ENCODE measurements at places on chromosomes 2 and 18. TPM values are rescaled to one million over a fixed set of nuclear protein-coding genes. Genes with fewer than 3 reads are reported as not detected.
A peak's percentile ranks its signal among the peaks of the same experiment; 100 is the strongest.

DNA sequence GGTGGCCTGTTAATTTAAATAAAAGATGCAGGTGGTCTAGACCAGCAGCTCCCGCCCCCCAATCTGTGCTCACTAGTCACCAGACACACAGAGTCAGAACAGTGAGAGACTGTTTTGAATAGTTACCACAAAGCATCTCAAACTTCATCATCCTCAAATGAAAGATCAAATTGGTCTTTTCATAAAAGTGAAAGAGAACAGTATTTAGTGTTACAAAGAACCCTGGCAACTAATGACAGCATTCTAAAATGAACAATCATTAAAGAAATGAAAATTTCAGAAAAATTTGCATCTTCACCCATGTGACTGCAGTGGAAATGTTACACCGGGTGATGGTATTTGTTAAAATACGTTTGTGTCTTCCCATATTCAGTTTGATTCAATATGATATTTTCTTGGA is 65.5 kb upstream of the PMAIP1 start:
- DNase-seq: no peak

TBR1 gene
- 0.26 TPM for total RNA-seq

DNA sequence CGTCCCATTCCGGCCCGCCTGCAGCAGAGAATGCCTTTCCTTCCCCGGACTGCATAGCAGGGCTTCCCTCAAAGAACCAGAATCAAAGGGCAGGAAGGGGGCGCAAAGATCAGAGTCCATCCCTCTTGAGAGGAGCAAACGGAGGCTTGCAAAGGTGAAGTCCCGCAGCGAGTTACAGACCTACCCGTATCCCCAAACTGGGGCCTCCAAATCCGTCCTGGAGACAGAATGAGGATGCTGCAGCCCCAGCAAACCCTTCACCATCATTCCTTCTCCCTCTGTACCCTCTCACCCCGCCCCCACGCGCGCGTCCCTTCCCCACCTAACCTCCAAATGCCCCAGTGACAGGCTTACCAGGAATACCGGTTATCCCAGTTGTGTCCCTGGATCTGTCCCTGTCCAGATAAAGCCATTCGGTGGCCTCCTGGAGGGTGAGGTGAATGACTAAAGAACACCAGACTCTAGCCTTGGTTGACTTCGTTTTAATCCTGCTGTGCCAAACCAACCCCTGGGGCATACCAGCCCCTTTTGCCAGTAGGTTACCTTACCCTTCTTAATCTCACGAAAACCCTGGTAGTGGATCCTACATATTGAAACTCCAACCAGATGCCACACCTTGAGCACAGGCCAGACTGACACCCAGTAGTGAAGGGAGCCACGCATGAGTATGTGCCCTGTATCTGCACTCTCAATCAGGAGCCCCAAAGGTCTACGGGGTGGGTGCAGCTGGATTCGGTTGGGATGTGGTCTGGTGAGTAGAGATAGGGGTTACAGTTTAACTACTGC is 961 bp upstream of the SLC40A1 start:
- DNase-seq: no peak

GRCh38 chr18:8673256-8674209 is 31.8 kb upstream of the MTCL1 start:
- DNase-seq: no peak

FSHR gene
- not detected for total RNA-seq

DNA sequence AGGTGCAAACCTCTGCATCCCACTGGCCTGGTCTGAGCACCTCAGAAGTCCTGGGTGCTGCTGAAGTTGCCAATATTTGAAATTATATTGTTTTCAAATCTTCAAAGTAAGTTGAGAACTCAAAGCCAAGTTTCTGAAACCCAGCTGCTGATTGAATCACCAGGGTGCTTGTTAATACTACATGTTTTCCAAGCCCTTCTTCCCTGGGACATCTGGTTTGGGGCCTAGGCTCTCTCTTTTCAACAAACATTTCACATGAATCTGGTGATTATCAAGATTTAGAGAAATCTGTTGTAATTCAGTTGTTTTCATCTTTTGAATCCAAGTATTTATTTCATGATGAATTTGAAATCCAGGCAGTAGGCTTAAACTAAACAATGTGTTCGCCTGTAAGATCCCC is 24.4 kb downstream of the MLPH start:
- DNase-seq: no peak

DNA sequence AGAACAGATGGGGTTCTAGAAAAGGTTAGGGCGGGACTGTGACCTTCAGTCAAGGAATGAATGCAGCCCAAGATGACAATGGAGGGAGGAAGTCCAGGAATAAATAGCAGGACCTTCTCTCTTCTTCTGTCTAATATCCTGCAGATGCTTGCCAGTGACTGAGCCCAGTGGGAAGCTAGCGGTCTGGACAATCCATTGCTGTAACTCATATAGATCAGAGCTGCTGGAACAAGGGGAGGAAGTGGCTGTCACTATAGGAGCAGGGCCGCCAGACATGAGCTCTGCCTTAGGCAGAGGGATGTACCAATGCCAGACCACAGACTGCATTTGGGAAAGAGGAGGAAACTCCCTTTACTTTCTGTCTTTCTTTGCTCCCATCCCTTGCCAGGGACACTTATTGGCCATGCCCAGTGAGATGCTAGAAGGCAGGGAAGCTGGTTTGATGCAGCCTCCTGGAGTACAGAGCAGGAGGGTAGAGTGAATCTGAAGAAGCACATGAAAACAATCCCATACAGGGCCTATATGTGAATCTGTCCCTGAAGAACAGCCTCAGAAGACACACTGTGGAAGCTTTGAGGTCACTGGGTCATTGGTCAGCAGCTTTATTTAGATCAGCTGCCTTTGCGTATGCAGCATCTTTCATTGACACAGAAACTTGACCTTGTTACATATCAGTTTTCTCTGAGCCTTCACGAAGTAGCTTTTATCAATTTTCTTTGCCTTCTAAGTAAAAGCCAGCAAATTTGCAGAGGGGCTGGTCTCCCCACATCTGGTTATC is 65.4 kb downstream of the CCDC85A start:
- no peak for DNase-seq

DNA sequence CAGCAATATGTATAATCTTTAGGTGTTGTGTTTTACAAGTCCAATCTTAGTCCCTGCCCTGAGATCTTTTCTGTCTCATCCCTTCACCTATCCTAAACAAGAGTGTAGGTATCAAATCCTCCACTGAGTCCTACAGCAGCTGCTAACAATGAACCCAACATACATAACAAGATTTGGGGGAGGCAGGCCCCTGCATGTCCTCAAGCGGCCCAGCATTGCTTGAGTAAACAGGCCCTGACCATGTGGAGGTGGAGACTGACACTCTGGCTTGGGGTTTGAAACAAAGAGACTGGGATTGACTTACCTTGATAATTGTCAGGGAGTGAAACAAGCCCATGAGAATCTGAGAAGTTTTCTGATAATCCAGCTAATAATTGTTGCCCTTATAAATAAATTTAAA is 213.4 kb downstream of the STK39 start:
- peak; percentile 1 for DNase-seq

DNA sequence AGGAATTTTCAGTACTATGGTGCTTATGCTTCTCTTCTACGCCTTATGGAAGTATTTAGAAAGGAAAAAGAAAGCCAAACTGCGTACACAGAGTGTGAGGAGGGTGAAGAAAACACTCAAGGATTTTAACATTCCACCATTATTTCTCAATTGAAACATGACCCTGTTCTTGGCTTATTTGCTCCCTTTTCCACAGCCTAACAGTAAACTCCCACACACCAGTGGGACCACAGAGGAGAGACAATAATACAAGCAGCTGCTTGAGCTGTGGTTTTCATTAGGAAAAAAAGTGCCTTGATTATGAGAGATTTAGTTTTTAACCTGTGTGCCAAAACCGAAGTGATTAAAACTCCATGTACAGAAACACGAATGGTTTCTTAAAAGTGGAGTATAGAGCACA is 134.3 kb downstream of the MEP1B start:
- no peak for DNase-seq

DNA sequence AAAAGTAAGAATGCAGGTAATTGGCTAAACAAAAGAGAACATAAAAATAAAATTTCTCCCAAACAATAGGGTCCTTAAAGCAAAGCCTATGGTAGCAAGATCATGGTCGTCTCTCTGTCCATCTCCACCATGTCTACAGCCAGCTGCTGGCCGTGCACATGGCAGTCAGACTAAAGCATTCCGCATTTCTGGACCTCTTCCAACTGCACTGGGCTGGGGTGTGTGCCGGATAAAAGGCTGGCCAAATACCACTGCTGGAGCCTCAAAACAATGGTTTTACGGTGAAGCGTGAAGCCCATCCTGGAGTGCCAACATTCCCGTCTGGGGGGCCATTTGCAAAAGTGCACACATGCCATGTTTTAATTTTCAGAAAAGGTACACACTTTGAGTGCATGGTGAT is 74.8 kb upstream of the PIEZO2 start:
- DNase-seq: no peak

KLHL14 gene
- not detected for total RNA-seq

DNA sequence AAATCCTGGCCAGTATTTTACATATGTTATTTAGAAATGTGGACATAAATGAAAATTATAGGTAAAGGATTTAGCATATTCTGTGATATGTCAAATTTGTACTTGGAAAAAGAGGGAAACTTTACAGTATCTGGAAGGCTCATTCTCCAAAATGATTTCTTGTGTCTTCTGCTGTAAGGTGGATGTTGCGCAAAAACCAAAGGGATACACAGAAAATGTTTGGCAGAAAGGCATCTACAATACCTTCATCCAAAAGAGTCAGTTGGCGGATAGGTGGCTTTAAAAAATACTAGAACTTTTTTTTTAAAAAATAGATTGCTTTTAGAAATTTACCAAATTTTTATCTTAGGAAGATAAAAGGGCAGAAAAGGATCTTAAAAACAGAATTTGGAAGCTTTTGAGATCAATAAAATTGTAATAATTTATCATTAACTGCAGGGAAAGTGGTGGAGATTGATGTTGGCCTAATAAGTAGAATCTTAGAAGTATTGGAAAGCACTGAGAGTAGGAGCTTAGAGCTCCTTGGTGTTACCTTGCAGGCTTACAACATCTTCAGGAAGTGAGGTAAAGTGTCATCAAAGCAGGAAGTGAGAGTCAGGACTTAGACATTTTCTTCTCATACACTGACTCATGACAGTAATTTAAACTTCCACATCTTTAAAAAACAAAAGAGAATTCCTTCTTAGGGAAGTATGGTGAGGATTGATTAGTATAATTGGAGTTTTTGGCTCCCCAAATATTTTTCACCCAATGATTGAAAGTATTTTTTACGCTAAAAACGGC is 2.1 kb downstream of the NABP1 start:
- peak; percentile 87 for DNase-seq

DNA sequence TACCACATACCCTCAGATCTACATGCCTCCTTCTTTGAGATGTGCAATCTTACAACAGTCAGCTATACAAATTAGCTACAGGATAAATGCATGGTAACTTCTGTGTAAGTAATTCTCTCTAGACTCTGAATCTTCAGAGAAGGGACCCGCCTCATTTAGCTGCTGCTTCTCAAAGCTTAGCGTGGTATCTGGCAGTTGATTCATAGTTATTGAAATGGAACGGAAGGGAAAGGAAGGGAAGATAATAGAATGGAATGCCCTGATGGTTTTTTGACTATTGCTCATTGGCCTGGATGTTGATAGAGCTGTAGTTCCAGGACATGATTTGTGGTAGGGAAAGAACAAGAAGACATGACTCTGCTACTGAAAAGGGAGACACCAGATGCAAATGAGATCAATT is 498.1 kb upstream of the CRIM1 start:
- no peak for DNase-seq

LIMS3 gene
- 1.5 TPM for total RNA-seq

DNA sequence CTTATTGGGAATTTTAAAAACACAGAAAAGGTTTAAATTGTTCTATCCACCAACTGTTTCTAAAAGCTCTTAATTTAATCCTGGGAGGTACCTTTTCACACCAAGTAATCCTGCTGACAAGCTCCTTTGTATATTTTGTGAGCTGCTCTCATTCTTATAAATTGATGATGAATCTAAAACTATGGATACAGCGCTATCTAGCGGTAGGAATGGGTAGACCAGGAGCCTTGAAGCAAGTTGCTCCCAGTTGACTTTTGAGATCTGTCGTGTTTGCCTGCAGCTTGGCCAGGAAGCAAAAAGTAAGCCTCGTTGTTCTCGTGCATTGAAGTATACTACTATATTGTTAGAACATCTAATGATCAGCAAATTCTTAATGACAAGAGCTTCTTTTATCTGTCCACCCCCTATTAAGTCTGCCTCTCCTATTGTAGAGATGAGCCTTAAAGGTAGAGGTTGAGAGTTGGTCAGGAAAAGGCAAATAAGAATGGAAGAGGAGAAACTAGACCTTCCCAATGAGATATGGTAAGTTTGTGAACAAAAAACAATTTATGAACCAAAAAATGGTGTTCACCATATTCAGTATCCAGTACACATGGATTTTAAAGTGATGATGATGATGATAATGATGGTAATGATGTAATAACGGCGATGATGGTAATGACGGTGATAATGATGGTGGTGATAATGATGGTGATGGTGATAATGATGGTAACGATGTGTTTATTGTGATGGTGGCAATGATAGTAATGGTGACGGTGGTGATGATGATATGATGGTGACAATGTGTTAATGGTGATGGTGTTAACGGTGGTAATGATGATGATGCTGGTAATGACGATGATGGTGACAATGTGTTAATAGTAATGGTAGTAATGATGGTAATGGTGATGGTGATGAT is 212.1 kb upstream of the NCKAP5 start:
- peak; percentile 74 for DNase-seq

DNA sequence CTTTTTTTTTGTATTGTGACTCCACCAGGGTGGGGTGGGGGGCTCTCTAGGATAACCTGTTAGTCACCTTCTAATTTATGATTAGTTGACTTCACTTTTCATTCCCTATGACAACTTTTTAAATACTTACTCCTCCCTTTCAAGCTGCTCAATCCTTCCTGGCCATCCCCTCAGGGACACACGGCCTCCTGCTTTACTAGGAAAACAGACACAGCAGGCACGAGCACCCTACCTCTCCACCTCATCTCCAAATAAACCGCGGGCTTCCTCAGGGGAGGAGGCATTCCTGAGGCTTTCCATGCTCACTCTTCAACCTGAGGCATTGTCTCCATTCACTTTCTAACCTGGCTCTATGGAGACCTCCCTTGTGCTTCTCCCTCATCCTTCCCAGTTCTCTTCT is 33.0 kb downstream of the B4GALT6 start:
- no peak for DNase-seq

Measured in MCF 10A (cell line).